Stimulated activated CD8-positive, alpha-beta memory T cell treated with anti-CD3 and anti-CD28 coated beads, Interleukin-7, amount 100 ng/mL, for 1 hour (primary cell): ENCODE measurements at places on chromosomes 2 and 18.

- DNase-seq = no peak
These were observed 83.8 kb upstream of the REG3G start for GRCh38 chr2:78941751-78942150.

DNA sequence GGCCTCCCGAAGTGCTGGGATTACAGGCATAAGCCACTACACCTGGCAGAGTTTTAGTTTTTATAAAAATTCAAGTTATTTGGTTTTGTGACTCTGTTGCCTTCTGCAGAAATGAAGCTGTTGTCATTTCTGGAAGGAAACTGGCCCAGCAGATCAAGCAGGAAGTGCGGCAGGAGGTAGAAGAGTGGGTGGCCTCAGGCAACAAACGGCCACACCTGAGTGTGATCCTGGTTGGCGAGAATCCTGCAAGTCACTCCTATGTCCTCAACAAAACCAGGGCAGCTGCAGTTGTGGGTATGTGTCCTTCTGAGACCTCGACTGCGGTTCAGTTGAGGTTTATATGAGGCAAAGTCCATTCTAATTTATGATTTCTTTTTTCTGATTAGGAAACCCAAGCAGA, 7.2 kb downstream of the MTHFD2 start:
- no peak for DNase-seq

DNA sequence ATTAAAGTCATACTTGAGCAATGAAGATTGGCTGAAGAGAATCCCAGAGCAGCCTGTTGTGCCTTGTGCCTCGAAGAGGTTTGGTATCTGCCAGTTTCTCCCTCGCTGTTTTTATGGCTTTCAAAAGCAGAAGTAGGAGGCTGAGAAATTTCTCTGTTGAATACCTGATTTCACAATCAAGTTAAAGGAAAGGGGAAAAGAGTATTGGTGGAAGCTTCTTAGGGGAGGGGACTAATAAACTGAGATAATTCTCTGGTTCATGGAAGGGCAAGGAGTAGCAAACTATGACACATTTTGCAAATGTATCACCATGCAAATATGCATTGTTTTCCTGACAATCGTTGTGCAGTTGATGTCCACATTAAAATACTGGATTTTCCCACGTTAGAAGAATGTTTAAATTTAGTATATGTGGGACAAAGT, at the start of gene IL1B:
IL1B (minus strand) TSS at position 85 of the 423 bp plus-strand sequence. CDS start 550 bp downstream, outside the sequence.
- DNase-seq = no peak

GRCh38 chr2:46010925-46011490, 286.2 kb upstream of the EPAS1 start:
- no peak for DNase-seq

- no peak for DNase-seq
These were observed 157.4 kb downstream of the FHOD3 start for GRCh38 chr18:36454848-36455458.
